ENCODE measurements at places on chromosomes 11 and 22.

- DNase-seq: no peak
Observed at GRCh38 chr11:9267680-9268079, 2.5 kb upstream of the DENND5A start.

GRCh38 chr11:59186130-59186594, 14.2 kb downstream of the DTX4 start:
- DNase-seq: peak; percentile 59

DNA sequence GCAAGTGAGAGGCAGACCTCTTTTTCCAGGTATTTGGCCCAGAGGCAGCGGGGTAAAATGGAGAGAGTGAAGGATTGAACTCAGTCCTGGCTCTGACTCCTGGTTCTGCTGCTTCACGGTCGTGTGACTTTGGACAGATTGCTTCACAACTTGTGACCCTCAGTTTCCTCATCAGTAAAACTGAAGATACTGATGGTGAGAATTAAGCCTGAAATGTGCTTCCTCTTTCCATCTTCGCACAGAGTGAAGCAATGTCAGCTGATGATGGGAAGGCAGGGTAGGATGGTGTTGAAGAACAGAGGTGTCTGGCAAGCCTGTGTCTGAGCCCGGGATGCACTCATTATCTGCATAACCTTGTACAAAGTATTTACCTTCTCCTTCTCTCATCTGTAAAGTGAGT, 59.0 kb downstream of the UBASH3B start:
- no peak for DNase-seq

- no peak for DNase-seq
Observed at GRCh38 chr11:35681163-35681767, 18.7 kb downstream of the TRIM44 start.

- DNase-seq: no peak
Observed at GRCh38 chr11:115561116-115561515, 56.9 kb upstream of the CADM1 start.

DNA sequence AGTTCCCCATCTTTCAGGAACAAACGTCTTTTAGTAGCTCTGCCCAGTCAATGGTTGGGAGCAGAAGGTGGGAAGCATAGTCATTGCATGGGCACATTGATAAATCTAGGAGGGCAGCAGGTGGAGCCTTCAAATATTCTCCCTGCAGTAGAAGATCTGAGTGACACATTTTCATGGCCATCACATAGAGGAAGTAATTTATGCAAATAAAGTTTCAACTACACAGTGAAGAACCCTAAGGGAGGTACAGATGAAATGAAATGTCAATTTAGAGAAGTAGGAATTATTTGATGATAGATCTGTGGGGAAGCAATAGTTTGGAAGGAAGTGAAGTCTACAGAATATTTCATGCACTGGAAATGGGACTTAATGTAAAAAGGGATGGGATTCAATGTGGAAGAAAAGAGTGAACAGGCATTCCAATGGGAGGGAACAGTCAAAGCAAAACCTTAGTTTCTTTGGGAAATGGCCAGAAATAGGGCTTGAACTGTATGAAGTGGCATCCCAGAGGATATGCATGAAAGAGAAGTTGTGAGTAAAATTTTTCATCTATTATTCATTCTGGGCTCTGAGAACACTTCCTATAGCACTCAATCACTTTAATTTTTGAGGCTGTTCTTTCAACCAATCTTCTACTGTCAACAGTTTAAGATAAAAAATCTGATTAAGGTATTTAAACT, 256.2 kb upstream of the LUZP2 start:
- DNase-seq: no peak

- peak; percentile 56 for DNase-seq
Observed at GRCh38 chr22:49097171-49097925, 730.3 kb downstream of the BRD1 start.

DNA sequence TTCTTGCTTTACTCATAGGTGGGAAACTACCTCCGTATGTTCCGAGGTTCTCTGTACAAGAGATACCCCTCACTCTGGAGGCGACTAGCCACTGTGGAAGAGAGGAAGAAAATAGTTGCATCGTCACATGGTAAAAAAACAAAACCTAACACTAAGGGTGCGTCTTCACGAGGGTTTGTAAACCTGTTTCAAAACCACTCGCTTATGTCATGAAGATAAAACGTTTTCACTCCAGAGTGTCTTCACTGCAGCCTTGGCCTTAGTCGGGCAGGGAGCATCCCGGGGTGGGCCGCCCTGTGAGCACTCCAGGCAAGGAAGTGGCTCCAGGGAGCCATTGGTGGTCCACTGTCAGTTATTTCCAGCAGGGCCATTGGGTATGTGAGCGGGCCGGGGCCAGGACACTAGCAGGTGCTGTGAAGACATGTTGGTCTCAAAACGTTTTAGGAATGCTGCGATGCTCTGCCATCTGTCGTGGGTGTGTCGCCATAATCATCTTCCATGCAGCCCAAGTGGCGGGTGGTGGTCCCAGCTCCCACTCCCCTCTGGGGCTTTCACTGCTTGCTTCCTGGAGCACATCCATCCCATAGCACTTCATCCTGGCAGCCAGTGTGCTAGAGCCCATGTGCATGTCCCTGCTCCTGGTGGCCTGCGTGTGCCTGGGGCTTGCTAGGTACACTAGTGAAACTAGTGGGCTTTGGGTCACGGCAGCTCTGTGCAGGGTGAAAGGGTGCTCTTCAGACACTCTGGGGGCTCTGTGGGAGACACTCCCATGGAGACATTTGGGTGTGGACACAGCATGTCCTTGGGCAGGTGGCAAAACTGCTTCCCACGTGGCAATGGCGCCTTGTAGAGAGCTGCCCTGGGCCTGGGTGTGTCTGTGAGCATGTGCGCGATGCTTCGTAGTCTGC, 5.2 kb downstream of the SMARCB1 start:
- no peak for DNase-seq

GRCh38 chr11:69221086-69221485, 65.4 kb downstream of the SMIM38 start:
- DNase-seq: no peak

- no peak for DNase-seq
Observed at GRCh38 chr11:131099746-131100145, 183.5 kb upstream of the SNX19 start.

GRCh38 chr11:69841170-69841858, 22.1 kb upstream of the FGF3 start:
- no peak for DNase-seq

- DNase-seq: no peak
Observed at GRCh38 chr11:131977231-131977630, 606.8 kb downstream of the NTM start.

DNA sequence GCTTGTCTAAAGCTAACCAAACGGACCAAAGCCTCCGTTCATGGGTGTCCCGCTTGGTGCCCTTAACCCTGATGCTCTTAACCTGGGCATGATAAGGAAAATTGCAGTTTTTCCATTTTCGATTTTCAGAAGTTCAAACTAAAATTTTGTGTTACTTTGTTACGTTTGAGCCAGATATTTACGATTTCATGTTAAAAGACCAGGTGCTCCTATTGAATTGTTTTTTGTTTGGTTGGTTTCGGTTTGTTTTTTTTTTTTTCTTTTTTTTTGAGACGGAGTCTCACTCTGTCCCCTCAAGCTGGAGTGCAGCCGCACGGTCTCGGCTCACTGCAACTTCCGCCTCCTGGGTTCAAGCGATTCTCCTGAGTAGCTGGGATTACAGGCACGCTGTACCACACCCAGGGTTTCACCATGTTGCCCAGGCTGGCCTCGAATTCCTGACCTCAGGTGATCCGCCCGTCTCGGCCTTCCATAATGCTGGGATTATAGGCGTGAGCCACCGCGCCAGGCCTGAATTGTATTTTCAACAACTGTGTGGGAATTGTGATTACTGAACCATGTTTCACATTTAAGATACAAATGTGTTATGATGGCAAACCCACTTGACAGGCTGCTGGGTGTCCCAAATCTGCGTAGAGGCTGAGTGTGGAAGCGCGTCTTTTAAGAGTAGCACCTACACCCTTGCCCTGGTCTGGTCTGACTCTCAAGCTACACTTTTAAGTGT, 864 bp upstream of the USP28 start:
- no peak for DNase-seq

DNA sequence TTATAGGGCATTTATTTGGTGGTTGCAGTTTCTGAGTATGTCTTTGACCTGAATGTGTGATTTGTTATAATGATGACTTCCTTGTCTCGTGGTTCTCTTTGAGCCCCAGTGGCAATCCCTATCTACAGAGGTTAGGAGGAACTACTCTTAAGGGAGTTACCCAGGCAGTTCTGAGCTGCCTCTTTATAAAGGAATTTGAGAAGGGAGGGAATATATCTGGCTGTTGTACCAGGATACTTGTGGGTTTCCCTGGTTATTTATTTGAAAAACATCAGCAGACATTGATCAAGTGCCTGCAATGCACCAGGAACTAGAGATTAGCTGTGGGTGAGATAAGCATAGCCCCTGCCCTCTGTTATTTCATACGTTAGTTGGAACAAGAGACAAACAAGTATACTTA, 243.5 kb upstream of the ARHGAP20 start:
- no peak for DNase-seq

DNA sequence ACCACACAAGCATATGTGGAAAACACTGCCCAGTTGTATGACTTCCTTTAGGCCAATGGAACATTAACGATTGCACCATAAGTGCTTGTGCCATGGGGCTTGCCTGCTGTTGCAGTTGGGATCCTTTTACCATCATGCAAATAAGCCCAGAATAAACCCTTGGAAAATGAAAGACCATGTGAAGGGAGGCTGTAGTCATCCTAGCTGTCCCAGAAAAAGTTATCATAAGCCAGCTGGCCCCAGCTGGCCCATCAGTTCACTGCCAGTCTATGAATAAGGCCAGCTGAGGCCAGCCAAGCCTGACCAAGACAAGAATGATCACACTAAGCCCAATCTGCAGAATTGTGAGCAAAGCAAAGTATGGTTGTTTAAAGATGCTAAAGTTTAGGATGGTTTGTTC, 253.9 kb upstream of the ARHGAP20 start:
- DNase-seq: no peak

GRCh38 chr11:35223991-35224390, 85.0 kb downstream of the CD44 start:
- DNase-seq: no peak

DNA sequence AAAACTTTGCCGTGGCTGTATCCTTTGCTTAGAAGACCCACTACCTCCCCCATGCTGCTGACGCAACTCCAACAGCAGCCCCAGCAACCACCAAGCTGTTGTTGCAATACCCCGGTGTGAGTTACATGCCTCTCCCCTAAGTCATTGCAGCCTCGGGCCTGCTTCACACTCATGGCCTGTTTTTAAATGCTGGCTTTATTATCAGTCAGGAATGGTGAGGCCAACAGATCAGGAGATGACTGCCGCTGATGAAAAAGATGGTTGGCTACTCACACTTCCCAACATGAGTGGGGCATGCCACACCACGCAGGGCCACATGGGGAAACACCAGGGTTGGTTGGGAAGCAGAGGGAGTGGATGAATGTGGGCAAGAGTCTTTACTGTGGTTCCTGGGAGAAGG, 171.5 kb upstream of the SYT13 start:
- no peak for DNase-seq

DNA sequence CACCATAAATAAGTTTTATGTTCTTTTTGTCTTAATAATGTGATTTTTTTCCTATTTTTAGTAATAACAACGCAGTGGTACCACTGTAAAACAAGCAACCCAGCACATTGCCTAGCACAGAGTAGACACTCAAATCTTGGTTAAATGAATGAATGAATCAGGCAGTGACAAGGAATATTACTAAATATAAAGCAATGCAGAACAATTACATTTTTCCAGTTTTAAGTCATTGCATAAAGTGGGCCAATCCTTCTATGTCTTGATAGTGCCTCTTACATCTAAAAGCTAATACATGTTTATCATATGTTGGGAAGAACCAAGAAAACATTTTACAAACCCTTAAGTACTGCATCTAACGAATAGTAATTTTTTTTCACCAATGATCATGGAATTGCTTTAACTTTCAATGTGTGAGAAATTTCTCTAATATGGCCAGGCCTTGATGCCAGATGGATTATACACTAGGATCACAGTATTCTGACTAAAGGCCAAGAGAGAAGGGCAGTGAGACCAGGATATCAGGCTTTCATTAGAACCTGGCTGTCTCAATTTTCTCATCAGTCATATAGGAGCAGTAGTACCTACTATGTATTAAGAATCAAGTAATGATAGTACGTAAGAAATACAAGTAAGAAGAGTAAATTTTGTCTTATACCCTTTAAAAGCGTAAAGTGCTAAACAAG, 88.5 kb downstream of the TRIM44 start:
- DNase-seq: no peak

GRCh38 chr11:114168691-114169090, 109.2 kb downstream of the ZBTB16 start:
- DNase-seq: no peak

GRCh38 chr11:10322830-10323792, 18.2 kb downstream of the ADM start:
- DNase-seq: peak; percentile 87

All from kidney (tissue), 22 donors.